IMR-90 (cell line): ENCODE measurements at places on chromosomes 13 and 19. TPM values are rescaled to one million over a fixed set of nuclear protein-coding genes. Genes with fewer than 3 reads are reported as not detected.

DNA sequence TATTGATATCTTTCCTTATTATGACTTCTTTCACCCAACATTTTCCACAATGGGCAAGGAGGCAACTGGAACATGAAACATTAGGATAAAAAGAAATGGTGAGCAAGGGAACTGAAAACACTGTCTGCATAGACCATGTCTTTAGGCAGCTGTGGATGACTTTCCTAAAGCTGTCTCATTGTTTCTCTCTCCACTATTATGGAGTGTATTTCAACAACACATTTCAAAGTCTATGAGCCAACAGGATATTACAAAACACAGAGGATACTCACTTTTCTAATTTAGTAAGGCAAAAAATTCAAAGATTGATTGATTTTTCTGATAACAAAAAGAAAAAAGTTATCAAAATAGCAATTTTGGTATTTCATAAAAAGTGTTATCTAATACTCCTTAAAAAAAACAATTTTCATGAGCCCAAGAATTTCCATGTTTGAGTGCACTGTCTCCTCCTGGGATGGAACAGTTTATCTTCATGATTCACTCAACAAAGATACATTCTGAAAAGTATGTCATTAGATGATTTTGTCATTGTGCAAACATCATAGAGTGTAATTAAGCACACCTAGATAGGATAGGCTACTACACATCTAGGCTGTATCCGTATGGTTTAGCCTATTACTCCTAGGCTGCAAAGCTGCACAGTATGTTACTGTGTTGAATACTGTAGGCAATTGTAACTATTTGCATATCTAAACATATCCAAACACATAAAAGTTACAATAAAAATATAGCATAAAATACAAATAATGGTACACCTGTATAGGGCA, 1568.4 kb downstream of the SLITRK5 start:
- DNase-seq: no peak

GRCh38 chr19:33905937-33906577, 109.4 kb downstream of the KCTD15 start:
- DNase-seq: no peak

DNA sequence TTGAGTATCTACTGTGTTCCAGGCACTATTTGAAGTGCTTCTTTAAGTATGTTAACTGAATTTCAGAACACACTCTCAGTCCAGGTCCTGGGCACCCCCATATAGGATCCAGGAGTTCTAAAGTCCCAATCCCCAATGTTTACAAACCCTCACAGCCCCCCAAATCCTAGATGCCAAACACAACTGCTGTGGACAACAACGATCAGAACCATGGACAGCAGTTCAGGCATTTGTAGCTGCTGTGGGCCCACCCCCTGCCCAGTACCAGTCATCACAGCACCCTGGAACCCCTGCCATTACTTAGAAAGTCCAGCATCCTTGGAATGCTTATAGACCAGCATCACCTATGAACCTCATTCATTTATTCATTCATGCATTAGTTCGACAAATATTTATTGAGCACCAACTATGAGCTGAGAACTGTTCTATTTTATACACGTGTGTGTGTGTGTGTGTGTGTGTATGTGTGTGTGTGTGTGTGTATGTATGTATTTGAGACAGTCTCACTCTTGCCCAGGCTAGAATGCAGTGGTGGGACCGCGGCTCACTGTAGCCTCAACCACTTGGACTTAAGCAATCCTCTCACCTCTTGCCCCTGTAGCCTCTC, 19.3 kb upstream of the SDHAF1 start:
- DNase-seq: peak; percentile 26

Gene FCAR
- total RNA-seq: not detected in 2 replicates
